ENCODE measurements at places on chromosomes 16 and 17. TPM values are rescaled to one million over a fixed set of nuclear protein-coding genes. Genes with fewer than 3 reads are reported as not detected.

ITGAX gene
- total RNA-seq: 1.2 TPM

SLC52A1 gene
- total RNA-seq: 0.28 TPM

GRCh38 chr17:10875984-10876555, 38.2 kb upstream of the PIRT start:
- peak; percentile 22 for DNase-seq

- no peak for DNase-seq
Measured at GRCh38 chr16:67922221-67922620, 9.4 kb downstream of the CTRL start.

DNA sequence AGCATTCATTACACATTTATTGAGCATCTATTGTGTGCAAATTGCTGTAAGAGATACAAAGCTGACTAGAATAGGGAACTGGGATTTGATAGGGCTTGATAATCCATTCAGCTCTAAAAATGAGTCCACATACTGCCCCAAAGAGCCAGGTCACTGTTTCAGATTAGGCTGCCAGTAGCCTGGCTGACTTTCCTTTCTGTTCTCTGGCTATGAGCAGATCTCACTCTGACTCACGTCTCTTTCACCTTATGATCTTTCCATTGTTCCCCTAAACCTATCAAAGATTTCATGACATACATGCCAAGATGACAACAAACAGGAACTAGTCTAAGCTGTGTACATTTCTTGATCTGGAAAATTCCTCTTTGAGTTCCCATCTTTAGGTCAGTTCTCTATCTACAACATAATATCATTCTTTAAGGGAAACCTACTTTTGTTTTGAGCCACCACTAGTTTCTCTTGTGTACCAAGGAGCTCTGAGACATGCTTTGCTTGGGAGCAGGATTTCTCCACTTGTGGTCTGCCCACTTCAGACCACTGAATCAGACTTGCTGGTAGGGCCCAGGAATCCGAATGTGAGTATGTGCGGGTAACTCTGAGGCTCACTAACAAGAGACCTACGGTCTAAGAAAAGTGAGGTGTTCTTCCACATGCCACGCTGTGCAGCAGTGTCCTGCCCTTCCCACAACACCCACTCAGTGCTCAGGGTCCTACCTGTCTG, 40.9 kb upstream of the ICAM2 start:
- DNase-seq: no peak

GRCh38 chr16:8512941-8513624, 77.2 kb downstream of the TMEM114 start:
- DNase-seq: no peak

GRCh38 chr17:74807925-74808324, 31.8 kb upstream of the NAT9 start:
- DNase-seq: no peak

LGALS9B gene
- total RNA-seq: 9.8 TPM

KRT36 gene
- not detected for total RNA-seq

CCT6B gene
- 3.7 TPM for total RNA-seq

GRCh38 chr17:38877130-38877851, 7.4 kb downstream of the LASP1 start:
- no peak for DNase-seq

- no peak for DNase-seq
Measured at GRCh38 chr16:48864055-48864454, 254.1 kb upstream of the N4BP1 start.

LPO gene
- total RNA-seq: not detected

- DNase-seq: no peak
Measured at GRCh38 chr17:80008848-80009247, 26.8 kb downstream of the TBC1D16 start.

GRCh38 chr17:70577456-70577855, 408.1 kb downstream of the KCNJ2 start:
- DNase-seq: no peak

GRCh38 chr17:31740611-31741082, 118.4 kb downstream of the COPRS start:
- no peak for DNase-seq

- DNase-seq: no peak
Measured at GRCh38 chr17:1076299-1076981, 79.5 kb downstream of the TIMM22 start.

DNA sequence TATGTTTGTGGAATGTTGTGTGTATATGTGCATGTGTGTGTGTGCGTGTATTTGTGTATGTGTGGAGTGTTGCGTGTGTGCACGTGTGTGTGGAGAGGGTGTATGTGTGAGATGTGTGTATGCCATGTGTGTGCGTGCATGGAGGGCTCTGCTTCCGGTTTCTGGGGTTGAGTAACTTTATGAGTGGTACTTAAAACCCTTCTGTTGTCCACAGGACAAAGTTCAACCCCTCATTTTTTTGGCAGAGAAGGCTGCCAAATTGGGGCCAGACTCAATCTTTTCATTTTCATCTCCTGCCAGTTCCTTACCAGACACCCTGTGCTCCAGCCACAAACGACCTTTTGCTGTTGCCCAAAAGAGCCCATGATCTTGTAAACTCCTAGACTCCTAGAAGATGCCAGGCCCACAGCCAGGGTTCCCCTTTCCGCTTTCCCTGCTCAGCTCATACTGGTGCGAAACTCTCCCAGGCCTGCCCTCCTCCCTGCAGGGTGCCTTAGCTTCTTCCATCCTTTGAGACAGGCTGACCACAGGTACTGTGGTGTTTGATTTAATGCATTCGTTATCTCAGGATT, 100.2 kb downstream of the CMIP start:
- DNase-seq: no peak

DNA sequence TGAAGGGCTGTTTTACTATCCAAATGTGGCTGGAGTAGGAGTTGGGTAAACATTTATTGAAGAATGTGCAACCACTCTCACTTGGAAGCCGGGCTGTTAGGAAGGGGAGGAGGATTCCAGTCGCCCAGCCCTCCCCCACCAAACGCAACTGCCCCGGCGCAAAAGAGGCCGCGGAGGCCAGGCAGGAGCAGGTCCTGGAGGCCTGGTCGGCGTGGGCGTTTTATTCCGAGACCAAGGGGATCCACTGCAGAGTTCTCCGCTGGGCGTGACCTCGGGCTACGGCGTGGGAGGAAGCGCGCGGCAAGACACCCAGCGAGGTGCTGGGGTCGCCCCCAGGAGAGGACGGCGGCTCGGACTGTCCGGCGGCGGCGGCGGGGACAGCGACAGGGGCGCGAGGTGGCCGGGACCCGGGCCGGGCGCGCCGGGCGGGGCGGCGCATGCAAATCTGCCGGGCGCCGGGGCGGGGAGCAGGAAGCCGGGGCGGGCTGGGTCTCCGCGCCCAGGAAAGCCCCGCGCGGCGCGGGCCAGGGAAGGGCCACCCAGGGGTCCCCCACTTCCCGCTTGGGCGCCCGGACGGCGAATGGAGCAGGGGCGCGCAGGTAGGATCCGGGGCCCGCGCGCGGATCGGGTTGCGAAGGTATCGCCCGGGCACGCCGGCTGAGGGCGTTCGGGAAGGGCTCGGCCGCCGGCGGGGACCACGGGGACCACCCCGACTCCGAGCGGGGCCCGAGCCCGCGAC, at the start of gene IL4R:
Gene IL4R, plus strand, starts transcription at position 553 of the 739 bp plus-strand sequence. CDS start 26,230 bp downstream, outside the sequence.
- DNase-seq: peak; percentile 77

MYADML2 gene
- not detected for total RNA-seq

TACO1 gene
- 25.0 TPM for total RNA-seq

DNA sequence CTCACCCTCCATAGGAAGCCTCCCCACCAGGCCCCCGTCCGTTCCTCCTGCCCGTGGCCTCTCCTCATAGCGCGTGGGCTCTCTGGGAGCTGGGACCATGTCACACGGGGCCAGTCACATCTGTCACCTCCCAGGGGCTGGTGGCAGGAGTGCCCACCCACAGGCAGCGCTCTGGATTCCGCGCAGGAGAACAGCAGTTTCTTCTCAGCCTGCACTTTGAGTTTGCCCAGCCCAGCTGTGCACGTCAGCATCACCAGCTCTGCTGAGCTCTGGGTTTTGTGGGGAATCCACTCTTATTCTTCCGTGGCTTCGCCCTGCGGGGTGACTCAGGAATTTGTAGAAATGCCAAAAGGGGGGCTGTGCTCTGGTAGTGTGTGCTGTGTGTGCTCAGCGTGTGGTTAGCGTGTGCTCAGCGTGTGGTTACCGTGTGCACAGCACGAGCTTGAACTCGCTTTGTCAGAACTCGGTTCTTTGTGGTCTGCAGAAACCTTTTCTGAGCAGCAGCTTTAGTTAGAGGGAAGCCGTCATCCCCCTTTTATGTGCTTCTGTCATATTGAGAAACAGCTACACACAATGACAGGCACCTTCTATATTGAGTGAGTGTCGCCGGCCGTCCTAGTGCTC, 3.2 kb downstream of the ACSF3 start:
- DNase-seq: no peak

- DNase-seq: no peak
Measured at GRCh38 chr17:2994441-2994840, 69.0 kb downstream of the OR1D5 start.

DNA sequence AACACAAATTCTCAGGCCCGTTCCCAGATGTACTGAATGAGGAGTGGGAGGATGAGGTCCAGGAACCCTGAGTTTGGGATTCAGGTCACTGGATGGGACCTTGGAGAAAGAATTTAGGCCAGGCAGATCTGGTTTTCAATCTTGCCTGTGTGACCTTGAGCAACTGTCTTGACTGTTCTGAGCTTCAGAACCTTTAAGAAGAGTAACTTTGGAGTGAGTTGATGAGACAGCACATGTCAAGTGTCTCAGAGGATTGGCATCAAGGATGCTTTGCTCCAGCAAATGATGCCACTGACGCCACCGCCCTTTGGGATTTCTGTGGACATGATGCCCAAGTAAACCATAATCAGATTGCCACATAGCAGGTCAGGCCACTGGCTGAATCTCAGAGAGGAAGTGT, 56.2 kb upstream of the DNAJA2 start:
- DNase-seq: no peak

GLP2R gene
- 3.9 TPM for total RNA-seq

DNA sequence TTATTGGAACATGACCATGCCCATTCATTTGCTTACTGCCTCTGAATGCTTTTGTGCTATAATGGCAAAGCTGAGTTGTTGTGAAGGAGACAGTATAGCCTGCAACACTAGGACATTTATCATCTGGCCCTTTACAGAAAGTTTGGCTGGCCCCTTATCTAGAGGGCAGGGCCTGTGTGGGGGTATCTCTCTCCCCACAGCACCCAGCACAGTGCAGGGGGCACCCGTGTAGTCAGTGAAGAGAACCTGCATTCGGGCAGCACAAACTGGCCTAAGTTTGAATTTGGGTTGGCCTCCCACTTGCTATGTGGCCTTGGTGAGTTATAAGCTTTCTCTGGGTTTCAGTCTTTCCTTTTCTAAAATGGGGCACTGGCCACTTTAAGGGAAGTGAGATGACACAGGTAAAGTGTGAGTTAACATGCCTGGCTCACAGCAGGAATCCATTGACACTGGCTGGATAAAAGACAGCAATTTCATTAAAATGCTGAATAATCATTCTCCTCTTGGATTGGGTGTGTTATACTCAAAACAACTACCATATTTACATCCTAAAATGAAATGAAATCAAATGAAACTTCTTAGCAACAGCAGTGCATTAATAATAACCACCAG, 12.1 kb downstream of the UBE2O start:
- no peak for DNase-seq

DNA sequence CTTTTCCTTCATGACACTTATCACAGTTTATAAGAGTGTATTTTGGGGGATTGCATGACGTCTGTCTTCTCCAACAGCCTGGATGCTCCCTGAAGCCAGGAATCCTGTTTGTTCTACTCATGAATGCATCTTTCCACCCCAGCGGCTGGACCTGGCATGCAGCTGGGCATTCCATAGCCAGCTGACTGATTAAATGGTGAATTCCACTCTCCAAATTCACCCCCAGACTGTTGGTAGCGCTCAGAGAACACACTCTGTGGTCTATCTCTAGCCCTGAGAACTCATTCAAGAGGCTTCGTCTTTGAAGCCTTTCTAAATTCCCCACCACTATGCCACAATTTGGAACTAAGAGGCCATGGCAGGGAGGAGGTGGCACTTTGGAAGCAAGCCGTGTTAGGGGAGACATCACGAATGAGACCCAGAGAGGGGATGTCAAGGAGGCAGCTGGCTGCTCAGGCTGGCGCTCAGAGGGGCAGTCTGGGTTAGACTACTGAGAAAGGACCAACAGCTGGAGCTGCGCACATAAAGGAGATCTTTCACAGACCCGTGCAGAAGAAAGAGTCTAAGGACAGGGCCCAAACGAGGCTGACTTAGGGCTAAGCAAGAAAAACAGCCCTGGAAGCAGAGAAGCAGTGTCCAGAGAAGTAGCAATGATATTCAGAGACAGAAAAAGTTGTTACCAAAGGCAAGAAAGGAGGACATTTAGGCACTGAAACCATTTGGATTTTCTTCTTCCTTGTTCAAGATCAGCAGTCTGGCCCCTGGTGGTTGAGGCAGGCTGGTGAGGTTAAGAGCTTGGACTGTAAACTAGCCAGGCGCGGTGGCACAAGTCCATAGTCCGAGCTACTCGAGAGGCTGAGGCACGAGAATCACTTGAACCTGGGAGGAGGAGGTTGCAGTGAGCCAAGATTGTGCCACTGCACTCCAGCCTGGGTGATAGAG, 42.4 kb upstream of the ZNF629 start:
- DNase-seq: no peak

- DNase-seq: no peak
Measured at GRCh38 chr17:19756546-19756945, 8.4 kb upstream of the ALDH3A1 start.

- no peak for DNase-seq
Measured at GRCh38 chr17:55706808-55707773, 15.6 kb downstream of the TMEM100 start.

GRCh38 chr16:14356064-14356463, 274.0 kb downstream of the PARN start:
- DNase-seq: no peak

HES7 gene
- 2.6 TPM for total RNA-seq

GRCh38 chr17:49656247-49656646, 21.6 kb downstream of the SPOP start:
- no peak for DNase-seq

DNA sequence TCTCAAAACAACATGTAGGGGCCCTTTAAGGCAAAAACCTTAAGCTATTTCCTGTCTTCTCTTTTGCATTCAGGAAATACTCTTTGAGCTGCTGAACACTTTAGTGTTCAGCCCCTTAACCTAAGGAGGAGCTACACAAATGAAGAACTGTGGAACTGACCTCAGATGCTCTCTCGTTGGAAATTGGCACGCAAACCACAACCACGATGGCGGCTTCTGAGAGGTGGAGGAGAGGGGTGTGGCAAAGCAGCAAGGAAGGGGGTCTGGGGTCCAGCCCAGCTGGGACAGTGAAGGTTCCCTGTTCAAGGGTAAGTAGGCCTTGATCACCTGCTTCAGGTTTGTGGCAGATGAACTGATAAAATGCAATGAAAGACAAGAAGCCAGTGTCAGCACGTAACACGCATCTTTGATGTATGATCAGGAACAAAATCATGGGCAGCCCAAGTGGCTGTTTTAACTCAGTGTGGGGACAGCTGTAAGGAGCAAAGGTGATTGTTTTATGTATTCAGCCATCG, 291.6 kb upstream of the TNRC6C start:
- DNase-seq: no peak

- DNase-seq: no peak
Measured at GRCh38 chr17:81465910-81466309, 46.7 kb downstream of the ACTG1 start.

DNA sequence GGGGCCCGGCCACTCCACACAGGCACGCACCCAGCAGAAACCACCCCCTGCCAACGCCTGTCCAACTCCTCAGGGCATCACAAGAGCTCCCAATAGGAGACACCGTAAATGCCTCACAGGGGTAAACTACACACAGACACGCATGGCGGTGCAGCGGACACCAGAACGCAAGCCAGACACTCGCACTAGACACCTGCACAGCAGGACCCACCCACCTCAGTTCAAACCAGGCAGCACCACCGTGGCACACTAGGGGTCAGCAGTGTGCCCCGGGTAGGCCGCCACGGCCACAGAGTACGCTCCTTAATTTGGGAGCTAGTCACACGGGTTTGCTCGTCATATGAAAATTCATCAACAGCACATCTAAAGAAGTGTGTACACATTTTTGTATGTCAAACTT, 3.4 kb downstream of the SLC38A10 start:
- no peak for DNase-seq

Data from PC-9 (cell line).